Activated effector memory CD4-positive, alpha-beta T cell treated with Interleukin-2 at 50 U/mL for 16 hours (primary cell): ENCODE measurements at places on chromosomes 11 and 22.
A peak's percentile ranks its signal among the peaks of the same experiment; 100 is the strongest.

DNA sequence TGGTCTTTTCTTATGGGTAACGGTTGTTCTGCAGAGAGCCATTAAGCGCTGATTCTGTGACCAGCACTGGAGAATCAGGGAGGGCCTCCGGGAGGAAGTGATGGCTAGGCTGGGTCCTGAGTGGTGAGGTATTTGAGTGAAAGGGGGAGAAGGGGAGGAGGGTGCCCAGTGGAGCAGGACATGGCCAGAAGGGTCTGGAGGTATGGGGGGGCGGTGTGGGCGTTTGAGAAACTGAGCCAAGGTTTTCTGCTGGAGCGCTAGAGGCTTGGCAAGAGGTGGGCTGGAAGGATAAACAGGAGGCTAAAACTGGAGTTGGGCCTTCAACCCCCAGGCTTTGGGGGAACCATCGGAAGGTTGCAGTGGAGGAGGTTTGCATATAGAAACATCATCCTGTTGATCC is 72.5 kb downstream of the FBLN1 start:
- DNase-seq = no peak

- DNase-seq = no peak
Measured at GRCh38 chr11:128174465-128175291, 412.7 kb downstream of the ETS1 start.

DNA sequence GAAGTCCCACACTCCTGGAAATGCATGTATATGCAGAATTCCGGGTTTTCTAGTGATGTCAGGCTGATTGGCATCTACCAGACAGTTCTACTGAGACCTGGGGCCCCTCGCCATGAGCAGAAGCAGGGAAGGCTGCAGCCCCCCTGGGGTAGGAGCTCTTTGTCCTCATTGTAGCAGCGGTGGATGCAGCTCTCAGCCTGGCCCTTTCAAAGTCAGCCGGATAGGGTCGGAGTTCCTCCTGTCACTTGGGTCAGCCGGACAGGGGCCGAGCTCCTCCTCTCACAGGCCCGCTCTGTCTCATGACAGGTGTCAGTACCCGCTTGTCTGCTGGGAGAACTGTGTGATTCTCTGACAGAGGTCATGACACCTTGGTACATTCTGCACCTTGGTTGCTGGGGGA is 30.0 kb downstream of the MRGPRD start:
- DNase-seq = no peak

DNA sequence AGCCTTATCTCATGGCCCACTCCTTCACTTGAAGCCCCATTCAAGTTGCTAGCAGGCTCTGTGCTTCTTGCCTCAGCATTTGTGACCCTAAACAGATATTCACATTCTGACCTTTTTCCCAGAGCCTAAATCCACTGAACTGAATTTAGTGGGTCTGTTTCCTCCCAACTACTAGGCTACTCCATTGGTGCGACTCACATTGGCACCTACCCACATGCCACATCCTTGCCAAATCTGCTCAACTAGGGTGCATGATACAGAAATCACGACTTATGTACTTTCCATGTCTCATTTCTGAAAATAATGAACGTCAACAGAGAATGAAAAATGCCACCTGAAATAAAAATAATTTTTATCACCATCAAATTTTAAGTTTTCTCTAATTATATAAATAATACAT is 8.4 kb upstream of the MMP12 start:
- DNase-seq = no peak

DNA sequence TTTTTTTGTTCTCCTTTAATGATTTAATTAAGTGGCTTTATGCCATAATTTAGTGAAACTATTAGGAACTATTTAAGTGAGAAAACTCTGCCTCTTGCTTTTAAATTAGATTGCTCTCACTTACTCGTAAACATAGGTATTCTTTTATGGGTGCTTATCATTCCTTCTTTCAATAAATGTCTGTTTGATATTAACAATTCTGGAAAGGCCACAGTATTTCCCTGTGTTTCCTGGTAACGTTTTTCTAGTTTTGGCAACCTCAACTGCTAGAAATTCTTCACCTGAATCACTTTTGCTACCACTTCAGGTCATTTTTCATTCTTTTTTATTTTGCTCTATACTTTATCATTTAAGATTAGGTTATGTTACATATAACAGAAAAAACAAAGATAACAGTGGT is 19.9 kb upstream of the NCR3LG1 start:
- no peak for DNase-seq

- DNase-seq = peak; percentile 56
Measured at GRCh38 chr11:44596525-44597276, 31.2 kb downstream of the CD82 start.

DNA sequence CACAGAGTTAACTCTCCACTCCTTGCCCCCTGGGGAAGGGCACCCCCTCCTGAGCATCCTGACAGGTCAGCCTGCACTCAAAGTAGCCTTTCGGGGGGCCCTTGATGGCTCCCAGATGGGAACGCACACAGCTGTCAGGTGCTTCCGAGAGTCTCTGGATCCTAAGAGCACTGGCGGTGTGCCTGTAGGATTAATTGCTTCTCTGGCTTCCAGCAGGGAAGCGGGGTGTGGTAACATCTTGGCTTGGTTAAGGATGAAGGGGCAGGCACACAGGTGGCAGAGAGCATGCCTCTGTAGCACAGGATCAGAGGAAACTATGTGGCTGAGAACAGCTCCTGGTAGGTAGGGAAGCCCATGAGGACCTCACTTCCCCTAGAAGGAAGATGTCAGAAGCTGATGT is 199.8 kb downstream of the MIAT start:
- no peak for DNase-seq

GRCh38 chr11:75311858-75312288 is 39.6 kb downstream of the ARRB1 start:
- DNase-seq = no peak

DNA sequence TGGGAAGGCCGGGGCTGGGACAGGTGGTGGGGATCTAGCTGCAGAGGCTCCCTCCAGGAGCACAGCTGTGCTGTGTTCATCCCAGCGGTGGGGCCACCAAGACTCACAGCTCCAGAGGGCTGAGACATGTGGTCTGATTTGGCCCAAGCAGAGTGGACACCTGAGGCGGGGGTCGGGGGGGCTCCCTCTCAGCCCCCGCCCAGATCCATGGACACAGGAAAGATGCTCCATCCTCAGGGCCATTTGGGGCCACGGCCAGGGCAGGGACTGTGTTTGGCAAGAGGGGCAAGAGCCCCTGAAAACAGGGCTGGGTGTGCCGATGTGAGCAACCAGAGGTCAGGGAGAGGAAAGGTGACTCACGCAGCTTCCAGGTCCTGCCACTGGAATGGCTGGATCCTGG is 219.4 kb downstream of the BRD1 start:
- no peak for DNase-seq

DNA sequence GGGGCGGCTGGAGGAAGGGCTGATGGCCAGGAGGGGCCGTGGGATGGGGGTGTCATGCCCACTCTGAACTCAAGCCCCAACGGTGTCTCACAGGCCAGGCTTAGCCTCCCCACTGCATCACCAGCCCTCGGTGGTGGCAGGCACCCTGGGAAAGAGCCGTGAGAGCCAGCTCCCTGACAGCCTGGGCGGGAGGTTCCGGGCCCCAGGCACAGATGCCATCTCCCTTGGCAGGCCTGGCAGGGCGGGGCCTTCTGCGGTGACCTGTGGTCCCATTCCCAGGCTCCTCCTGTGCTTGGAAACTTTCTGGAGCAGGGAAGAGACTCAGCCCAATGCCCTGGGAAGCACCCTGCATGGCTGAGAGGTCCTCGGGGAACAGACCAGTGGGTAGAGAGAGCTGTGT is 4.8 kb downstream of the PHLDA2 start:
- no peak for DNase-seq

DNA sequence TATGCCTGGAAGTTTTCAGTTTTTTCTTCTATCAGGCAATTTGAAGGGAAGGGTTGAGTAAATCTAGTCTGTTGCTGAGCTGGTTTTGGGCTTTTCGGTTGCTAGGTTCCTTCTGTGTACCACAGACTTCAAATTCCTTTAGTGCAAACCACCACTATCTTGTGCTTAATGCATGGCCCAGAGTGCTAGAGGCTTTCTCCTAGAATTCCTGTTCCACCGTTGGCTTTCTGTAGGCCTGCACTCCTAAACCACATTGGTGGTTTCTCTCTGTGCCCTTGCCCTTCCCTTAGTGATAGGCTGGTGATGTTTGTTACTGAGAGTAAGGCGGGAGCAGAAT is 47.1 kb upstream of the CTSC start:
- no peak for DNase-seq

- DNase-seq = no peak
Measured at GRCh38 chr11:36605221-36606216, 7.5 kb upstream of the RAG2 start.

DNA sequence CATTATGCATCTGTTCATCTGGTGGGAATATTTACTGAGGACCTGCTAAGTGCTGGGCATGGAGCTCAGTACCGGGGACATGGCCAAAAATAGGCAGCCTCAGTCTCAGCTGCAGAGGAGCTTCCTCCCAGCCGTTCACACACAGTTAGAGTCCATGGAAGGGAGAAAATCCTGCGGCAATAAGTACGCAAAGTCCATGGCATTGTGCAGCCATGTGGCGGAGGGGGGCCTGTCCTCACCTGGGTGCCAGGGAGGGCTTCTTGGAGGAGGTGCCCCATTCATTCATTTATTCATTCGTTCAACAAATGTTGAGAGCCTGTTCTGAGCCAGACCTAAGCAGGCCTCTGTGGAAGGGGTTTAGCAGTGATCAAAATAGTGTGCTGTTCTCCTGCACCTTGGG is 59.3 kb upstream of the ANO1 start:
- DNase-seq = no peak

DNA sequence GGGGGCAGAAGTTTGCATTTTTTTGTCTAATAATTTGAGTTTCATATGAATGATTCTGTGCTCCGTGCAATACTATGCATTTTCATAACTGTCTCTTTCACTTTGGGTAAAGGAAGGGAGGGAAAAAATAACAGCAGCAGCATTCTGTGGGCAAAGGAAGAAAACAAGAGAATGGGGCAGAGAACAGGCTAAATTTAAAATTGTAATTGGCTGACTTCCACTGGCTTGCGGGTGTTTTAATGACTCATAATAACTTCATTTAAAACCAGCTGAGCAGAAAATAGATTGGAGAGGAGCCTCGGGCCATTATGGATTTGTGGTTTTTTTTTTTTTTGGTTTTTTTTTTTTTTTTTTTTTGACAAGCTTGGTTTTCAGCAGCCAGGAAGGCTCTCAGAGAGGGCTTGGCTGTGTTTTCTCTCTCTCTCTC is 107.4 kb downstream of the ZBTB16 start:
- no peak for DNase-seq

DNA sequence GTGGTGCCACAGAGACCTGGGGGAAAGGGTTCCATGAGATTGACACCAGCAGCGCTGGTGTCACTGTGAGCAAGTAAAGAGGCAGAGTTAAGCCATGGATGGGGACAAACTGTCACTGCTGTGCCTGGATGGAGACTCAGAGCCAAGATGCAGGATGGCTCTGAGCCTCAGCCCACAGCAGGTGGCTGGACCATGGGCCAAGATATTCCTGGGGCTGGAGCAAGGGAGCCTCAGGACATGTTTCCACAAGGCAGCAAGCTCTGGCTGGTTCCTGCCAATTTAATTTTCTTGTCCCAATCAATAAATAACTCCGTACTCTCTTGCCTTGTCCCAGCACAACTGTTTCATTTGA is 23.0 kb downstream of the MYO18B start:
- no peak for DNase-seq

GRCh38 chr22:43921370-43921769 is 2.2 kb upstream of the PNPLA3 start:
- DNase-seq = no peak

- DNase-seq = no peak
Measured at GRCh38 chr11:69229511-69229910, 64.4 kb upstream of the MYEOV start.

DNA sequence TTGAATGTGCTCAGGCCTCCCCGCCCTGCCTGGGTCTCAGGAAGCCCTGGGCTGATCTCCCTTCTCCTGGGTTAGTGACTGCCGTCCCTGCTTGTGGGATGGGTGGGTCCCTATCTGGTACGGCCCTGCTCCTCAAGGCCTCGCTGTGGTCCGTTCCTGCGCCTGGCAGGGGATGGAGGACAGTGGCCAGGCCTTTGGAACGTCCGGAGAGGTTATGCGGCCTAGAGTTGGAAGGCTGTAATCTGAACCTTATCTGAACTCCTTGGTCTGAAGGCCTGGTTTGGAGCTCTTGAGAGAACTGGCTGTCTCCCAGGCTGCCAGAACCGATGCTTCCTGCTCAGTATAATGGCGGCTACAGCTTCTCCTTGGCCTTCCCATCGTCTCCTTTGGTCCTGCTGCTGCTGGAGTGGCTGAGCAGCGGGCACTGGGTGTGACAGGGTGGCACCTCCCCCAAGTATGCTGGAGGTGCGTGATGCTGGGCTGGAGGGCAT is 72.8 kb downstream of the FLI1 start:
- DNase-seq = no peak

GRCh38 chr11:48019217-48019584 is 38.8 kb downstream of the PTPRJ start:
- DNase-seq = no peak

DNA sequence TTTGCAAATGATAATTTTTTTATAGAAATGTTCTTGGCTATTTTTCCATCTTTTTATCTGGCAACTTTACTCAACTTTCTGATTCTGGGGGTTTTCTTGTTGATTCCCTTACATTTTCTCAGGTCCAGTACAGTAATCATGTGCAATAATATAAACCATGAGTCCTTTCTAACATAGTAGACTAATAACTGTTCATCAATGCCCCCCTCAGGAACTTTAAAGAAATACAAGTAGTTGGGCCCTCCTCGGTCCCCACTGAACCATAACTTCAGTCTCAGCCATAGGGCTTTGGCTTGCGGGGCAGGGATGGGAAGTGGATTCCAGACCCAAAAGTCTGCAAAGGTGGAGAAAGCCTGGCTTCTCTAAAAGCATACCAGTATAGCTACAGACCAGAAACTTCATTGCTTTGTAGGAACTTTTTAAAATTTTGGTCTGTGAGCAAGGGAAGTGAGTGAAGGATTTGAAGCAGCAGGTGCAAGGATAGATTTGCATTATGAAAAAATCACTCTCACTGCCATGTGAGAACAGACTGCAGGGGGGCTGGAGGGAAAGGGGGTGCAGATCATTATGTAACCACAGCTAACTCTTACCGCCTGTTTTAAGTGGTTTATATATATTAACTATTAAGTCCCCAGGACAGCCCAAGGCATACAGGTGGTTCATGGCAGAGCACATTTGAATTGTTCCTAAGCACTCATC is 10.4 kb upstream of the TUB start:
- DNase-seq = no peak

DNA sequence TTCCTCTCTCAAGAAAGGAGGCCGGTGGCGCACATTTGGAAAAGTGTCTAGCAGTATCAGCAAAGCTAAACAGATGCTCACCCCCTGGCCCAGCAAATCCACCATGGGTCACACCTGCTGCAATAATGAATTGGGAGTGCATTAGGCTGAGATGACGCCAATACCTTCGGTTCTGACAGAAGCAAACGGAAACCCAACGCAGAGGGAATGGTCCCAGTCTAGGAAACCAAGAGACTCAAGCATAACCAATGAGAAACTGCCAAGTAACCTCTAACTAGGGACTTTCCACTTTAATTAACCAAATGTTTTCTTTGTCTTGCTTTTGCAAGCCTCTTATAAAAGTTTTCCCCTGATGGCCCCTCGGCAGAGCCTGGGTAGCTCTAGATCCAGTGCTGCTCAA is 64.2 kb upstream of the SLC22A12 start:
- DNase-seq = no peak
